Suppressor macrophage treated with lipopolysaccharide for 1 hour (primary cell): ENCODE measurements at places on chromosomes 12 and 14.

- no peak for DNase-seq
These were observed 9.3 kb downstream of the SYNJ2BP start for GRCh38 chr14:70407621-70408020.

DNA sequence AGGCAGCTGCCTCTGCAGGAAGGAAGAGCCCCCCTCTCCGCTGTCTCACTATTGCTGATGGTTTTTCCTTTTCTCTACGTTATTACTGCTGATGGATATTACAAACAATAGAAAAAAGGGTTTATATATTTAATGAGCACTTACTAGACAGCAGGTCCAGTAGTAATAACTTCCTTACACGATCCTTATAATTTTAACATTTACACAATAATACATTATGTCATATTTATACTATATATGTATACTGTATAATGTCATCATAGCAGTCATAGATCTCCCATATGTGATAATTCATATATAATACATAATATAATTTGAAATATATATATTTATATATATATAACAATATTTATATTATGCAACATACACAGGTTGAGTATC is 92.4 kb downstream of the KSR2 start:
- no peak for DNase-seq

DNA sequence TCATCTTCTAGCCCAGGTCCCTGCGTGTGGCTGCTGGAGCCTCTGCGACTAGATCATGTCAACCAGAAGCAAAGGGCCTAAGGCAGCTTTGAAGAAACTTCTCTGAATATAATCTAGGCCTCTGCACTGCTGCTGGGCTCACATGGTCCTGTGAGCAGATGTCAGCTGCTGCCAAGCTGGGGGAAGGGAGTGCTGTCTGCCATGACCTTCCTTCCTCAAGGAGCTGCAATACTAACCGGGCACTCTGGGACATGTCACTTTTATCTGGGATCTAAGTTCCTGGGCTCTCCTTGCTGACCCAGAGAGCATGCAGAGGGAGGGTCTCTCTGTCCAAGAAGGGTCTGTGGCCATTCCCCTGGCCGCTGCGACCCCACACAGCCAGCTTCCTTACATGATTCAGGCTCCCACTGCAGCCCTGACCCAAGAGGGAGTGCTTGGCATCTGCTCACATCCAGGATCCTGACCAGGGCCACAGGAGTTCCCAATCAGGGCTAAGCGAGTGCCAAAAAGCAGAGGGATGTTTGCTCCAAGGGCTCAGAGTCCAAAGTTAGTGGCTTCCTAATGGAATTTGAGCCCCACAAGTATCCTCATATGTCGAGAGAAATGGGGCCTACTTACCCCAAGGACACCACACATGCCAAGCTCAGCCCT is 74.0 kb downstream of the PLEKHG3 start:
- DNase-seq, result no peak

DNA sequence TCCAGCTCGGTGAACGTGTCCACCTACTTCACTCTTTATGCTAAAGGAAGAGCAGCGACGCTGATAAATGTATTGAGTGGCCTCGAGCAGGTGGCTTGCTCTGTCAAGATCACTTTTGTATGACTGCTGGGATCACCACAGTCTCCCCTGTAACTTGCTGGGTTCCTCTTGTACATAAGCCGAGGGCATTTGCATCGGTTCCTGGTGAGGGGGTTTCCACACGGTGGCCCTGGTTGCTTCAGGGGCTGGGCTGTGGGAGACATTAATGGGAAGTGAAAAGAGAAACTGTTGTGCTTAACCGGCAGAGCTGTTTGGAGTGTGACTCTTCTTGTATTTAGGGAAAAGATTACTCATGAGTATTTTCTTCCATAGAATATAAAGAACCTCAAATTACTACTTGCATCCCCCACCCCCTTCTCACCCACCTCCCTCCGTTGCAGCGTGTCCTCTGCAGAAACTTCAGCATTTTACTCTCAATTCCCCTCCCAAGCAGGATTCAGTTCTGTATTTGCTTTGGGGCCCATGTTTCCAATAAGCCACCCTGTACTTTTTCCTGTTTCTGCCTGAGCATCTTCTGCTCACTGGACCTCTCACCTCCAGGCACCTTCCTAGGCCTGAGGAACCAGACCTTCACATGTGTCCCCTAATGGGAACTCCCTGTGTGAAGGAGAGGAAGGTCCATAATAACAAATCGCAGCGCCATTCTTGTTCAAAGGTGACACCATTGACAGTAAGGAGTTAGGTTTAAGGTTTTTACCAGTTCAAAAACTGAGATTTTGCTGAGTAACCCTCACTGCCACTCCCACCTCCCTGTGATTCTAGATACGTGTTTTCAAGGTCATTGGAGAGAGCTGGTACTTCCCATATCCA is 187.0 kb downstream of the ETV6 start:
- peak; percentile 97 for DNase-seq

DNA sequence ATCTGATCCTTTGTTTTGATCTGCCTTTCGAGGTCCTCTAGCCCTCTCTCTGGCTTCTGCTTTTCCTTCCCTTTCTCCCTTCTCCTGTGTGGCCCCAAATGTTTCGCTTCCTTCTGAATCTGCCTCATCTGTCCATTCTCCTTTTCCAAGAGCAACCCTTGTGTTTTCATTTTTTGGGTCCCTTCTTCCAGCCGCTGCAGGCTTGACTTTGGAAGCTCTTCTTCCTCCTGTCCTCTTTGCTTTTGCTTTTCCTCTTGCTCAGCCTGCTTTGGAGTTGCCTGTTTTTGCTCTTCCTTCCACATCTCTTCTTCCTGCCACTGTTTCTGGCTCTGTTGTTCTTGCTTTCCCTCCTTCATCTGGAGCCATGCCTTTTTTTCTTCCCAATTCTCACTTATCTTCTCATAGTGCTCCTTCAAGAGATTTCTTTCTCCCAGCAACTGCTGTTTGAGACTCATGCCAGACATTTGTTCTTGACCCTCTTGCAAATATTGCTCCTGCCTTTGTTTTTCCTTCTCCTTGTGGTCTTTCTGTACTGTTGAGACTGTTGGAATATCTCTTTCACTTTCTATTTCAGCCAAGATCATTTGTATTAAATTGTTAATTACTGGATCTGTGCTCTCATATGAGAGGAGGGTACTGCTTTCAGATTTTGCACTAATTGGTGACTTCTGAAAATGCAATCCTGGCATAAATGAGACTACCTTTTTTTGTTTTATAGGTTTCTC is 42.4 kb downstream of the FAM186A start:
- DNase-seq, result peak; percentile 43

DNA sequence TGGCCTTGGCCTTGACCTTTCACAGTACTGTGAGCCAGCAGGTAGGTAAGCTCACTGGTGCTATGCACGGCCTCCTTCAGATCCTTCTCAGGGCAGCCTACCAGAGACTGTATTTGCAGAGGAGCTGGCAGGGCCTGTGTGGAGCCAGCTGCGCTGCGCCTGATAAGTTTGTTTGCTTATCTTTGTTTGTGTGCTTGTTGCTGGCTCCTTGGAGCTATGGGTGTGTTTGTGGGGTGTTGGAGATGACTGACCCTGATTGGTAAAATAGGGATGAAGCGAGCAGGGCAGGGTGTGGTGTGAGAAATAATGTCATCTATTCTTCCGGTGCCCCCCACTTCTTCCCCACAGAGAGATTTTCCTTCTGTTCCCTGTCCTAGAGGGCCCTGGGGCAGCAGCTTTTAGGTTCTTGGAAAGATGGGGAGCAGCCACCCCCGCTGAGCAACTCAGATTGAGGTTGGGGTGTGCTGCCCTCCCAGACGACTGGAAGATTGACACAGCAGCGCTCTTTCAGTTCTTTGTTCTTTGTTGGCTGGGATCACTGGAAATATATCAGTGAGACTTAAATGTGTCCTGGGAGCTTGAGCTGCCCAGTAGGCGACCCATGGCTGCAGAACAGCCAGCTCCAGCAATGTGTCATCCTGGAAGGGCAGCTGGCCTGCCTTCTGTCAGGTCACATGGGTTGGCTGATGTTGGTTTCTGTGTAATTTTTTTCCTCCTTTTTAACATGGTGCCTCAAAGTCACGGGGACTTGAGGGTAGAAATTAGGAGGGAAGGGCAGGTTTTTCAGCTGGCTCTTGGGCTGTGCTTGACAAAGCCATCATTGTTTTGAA is 19.6 kb downstream of the MLXIP start:
- DNase-seq, result peak; percentile 77

- DNase-seq, result peak; percentile 39
These were observed 37.8 kb upstream of the PLBD1 start for GRCh38 chr12:14605401-14605989.

DNA sequence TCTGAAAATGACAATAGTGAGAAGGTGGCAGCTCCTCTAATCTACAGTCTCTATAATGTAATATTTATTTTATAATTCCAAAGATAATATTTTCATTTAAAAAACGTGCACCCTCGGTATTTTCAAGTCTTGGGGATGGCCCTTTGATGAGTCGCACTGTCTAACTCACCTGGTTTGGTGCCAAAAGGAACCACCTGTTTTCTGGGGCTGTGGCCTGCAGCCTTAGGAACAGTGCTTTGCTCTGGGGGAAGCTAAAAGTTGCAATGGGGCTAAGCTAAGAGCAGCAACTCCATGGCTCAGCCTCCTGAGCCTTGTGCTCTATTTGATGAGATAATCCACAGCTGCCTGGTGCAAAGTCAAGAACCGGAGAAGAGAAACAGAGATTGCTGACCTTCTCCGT is 6.4 kb upstream of the ENDOU start:
- DNase-seq, result no peak

- DNase-seq, result no peak
These were observed 288.9 kb upstream of the CCDC196 start for GRCh38 chr14:66197276-66197675.
